ENCODE measurements at places on chromosomes 16 and 17.

DNA sequence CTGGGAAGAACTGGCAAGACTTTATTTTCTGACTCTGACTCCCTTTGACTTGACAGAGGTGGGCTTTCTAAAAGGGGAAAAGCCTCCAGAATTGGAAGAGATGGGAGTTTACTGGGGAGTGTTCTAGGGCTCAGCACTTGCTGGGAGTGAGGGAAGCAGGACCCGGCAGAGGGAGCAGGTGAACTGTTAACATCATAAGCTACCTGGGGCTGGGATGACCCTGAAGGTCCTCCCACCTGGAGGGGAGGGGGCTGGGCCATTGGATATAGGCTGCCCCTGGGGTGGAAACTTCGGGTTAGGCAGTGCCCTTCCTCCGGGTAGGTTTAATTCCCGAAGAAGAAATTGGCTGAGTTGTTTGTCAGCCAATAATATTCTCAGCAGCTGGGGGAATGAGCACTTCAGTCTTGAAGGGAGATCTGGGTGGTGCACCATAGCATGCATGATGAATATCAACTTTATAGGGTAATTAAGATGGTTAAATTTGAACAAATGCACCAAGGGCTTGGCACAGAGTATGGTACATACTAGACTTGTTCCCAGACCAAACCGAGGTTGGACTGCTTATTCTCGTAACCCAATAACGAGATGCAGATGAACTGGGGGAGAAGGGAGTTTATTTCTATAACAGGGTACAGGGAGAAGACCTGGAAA is 337.0 kb downstream of the HAPSTR1 start:
- no peak for DNase-seq

DNA sequence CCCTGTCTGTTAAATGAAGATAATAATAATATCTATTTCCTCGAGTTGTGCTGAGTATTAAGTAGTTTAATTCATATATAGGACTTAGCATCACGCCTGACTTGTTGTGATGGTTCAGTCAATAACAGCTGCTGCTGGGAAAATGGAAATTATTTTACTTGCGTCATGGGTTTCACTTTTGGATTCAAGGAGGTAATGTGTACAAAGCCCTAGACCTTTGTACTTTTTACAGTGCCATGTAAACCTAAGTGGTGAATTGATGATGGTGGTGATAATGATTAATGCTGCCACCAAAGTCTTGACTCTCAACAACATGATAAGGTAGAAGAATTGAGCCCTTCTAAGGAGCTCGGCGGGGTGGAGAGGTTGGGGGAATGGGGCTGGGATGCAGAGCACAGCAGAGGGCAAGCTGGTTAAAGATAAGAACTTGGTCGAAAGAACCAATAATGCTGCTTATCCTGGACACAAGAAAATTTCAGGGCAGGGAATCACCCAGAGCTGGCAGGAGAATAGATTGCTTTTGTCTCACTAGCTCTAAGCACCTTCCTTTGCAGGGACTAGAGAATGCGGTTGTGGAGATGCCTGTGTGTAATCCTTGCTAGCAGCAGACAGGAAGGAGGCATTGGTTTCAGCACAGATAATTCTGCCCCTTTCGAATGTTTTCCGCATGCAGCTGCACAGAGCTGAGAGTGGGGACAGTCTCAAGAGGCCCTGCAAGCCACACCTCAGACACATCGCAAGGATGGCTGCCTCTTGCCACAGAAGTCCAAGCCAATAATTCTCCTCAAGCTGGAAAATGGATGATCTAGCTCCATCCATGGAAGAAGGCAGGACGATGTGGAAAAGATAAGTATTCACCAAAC is 187.1 kb downstream of the TMEM114 start:
- DNase-seq, result no peak

DNA sequence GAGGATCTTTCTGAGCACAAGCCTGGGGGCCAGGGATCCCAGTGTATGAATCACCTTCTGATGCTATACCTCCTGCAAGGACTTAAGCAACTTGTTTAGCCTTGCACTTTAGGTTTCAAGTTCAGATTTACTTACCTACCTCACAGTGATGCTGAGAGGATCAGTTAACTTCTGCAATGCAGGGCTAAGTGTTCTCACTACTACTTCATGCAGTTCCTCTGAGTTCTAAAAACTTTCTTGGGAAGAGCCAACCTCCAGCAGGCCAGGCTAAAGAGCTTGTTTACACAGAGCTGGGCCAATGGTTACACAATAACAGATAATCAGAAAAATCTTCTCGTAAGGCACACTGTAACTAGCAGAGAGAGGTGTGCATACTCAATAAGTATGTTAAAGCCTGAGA is 13.0 kb downstream of the VEZF1 start:
- DNase-seq, result no peak

DNA sequence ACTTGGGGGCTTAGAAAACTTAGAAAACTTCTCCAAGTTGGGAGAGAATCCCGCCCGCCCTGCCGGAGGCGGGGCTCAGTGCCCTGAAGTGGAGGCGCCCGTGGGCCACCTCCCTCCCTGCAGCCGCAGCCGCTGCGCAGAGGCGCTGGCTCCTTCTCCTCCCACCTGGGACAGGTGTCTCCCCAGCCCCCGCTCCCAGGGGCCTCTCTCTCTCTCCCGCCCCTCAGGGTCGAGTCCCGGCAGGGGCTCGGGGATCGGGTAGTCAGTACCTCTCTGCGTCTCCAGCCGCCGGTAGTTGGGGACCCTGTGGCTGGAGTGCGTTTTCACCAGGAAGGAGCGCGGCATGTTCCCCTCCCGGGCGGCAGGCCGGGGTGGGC is 257 bp downstream of the SNAI3 start:
- DNase-seq, result peak; percentile 67

- no peak for DNase-seq
These were observed 40.2 kb upstream of the PLCG2 start for GRCh38 chr16:81738783-81739496.

DNA sequence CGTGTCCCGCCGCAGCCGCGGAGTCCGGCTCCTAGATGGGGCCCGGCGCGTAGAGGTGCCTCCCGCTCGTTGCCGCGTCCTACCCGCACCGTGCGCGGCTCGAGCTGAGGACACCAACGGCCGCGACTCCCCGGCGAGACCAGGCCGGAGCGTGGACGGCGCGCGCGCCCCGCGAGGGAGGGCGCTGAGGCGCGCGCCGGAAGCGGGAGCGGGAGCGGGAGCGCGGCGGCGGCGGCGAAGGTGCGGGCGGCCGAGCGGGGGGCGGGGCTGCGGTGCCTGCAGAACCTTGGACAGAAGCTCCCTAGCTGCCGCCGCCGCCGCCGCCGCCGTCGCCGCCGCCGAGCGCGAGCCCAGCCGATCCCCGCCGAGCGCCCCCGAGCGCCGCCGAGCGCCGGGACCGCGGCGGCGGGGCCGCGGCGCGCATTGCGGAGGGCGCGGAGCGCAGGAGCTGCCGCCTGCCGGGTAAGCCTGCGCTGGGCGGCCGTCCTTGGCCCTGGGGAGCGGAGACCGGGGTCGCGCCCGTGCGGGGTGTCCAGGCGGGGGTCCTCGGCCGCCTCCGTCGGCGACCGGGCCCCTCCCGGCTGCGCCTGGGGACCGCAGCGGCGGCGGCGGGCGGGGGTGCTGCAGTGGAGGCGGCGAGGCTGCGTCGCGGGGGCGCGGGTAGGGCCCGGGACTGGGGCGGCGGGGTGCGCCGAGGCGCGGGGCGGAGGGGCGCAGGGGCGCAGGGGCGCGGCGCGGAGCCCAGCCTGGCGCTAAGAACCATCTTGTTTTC is at the start of gene CDK5R1:
Gene CDK5R1, plus strand, starts transcription at position 293 of the 772 bp plus-strand sequence. CDS start 628 bp downstream, outside the sequence.
- DNase-seq, result peak; percentile 70

- DNase-seq, result no peak
These were observed 25.8 kb downstream of the TRPV1 start for GRCh38 chr17:3583456-3583855.

GRCh38 chr16:57530104-57530521 is 6.3 kb downstream of the CCDC102A start:
- DNase-seq, result peak; percentile 32

DNA sequence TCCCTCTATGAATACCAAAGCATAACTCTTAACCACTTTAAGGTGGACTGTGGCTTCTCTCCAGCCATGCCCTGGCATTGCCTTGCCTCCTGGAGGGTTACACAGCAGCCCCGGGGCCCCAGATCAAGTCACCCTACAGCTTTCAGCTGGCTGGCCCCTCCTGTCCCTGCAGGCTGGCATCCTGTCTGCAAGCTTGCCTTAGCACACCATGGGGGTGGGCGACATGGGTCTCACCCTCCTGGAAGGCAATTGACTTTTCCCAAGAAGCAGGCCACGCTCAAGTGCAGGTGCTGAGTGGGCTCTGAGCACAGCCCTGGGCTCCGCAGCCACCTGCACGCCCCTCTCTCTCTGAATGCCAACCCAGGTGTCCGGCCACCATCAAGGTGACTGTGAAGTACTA is 25.8 kb upstream of the AKTIP start:
- DNase-seq, result no peak

DNA sequence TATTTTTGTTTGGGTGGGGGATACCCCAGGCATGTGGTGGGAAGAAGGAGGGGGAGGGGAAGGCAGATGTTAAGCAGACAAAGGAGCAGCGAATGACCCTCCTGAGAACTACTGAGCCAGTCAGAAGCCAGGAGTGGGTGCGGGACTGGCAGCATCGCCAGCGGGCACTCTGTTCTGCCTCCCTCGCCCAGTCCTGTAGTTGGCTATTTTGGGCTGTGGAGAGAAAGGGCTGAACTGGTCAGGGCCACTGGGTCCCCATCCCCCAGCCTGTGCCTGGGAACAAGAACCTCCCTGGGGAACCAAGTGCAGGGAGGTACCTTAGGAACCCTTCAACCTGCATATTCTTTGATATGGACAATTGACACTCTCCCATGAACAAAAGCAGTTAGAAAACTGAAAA is 6.4 kb downstream of the LRRC3C start:
- no peak for DNase-seq

GRCh38 chr17:66129759-66130158 is 62.2 kb downstream of the CEP112 start:
- DNase-seq, result no peak

GRCh38 chr16:3519581-3519980 is 18.8 kb downstream of the CLUAP1 start:
- DNase-seq, result no peak

- DNase-seq, result no peak
These were observed 14.7 kb upstream of the GSG1L start for GRCh38 chr16:28078261-28078660.

- no peak for DNase-seq
These were observed 323.7 kb upstream of the CDH11 start for GRCh38 chr16:65445313-65446260.

DNA sequence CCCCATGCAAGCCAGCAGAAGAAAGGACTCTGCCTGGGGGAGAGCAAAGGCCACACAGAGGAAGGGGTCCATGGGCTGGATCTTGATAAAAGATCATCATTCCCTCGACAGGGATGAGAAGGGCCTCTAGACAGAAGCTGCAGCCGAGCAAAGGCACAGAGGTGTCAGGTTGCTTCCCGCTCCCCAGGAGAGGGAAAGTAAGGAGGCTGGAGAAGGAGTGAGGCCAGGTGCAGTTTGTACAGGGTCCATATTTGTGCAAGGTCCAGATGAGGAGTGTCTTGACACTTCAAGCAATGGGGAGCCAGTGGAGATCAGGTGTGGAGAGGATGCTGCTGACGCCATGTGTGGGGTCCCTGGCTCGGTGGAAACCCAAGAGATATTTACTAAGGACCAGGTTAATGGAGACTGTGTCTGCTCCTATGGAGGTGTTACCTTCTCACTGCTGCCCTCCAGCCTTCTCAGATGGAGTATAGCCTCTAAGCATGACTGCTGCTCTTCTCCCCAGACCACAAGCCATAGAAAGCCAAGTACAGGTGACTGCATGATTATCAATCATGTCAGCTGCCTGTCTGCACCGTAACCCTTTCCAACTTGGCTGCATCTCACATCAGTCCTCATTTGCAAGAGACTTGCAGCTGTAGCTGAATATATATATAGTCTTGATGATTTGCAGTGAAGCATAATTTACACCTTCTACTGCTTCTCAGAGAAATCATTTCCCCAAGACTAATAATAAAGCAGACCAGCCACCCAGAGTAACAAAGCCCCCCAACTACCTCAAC is 21.1 kb downstream of the GAS7 start:
- no peak for DNase-seq

GRCh38 chr17:38713456-38714075 is 8.5 kb downstream of the MLLT6 start:
- DNase-seq, result no peak

- no peak for DNase-seq
These were observed 1225.3 kb downstream of the CDH11 start for GRCh38 chr16:63896383-63897109.

DNA sequence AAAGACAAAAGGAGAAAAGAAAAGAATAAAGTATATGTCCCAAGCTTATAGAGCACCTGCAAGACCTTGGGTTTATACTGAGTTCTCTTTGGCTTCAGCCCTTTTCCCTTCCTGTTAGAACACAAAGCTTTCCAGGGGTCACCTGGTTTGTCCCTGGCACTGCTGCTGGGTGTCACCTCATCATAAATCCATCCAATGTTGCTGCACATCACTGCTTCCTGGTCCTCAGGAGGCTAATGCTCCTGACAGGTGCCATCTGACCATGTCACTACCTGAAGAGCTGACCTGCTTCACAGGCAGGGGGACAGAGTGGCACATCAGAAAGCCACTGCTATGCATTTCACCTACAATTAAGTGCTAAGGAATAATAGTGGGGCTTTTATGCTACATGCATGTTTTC is 164.6 kb upstream of the ELAC2 start:
- DNase-seq, result no peak

- DNase-seq, result no peak
These were observed 341.4 kb downstream of the UTP18 start for GRCh38 chr17:51601622-51602261.

- no peak for DNase-seq
These were observed 219.7 kb upstream of the SDK2 start for GRCh38 chr17:73863761-73864535.

- no peak for DNase-seq
These were observed 20.3 kb downstream of the LITAF start for GRCh38 chr16:11566398-11566797.

DNA sequence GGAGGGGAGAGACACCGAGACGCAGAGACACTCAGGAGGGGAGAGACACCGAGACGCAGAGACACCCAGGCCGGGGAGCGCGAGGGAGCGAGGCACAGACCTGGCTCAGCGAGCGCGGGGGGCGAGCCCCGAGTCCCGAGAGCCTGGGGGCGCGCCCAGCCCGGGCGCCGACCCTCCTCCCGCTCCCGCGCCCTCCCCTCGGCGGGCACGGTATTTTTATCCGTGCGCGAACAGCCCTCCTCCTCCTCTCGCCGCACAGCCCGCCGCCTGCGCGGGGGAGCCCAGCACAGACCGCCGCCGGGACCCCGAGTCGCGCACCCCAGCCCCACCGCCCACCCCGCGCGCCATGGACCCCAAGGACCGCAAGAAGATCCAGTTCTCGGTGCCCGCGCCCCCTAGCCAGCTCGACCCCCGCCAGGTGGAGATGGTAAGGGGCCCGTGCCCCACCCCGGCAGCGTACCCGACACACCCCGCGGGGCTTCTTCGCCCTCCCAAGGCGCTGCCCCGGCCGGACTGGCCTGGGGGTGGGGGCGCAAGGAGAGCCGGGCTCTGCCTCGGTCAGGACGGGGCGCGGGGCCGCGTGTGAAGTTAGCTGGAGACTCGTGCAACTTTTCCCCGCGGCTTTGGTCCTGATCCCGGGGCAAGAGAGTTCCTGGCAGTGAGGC is 427 bp downstream of the PPP1R1B start:
- no peak for DNase-seq

DNA sequence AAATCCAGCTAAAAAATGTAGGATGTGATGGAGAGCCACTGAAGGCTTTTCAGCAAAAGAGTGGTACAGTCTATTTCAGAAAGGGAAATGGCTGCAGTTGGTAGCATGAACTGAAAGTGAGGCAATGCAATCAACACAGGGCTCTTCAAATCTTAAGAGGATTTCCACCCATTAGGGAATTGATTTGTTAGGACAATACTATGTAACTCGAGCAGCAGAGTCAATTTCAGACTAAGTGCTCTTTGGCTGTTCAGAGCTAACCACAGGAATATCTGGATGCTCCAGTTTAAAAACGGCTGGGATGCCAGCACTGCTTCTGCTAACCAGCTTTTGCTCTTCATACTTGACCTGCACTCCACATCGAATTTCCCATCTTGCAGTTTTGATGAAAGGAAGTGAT is 24.6 kb downstream of the CACNG1 start:
- DNase-seq, result peak; percentile 90

Measured in NCI-H510A treated with DMSO at 0.1 percent for 48 hours (cell line).